ENCODE measurements at places on chromosomes 4 and X.
A peak's percentile ranks its signal among the peaks of the same experiment; 100 is the strongest.

DNA sequence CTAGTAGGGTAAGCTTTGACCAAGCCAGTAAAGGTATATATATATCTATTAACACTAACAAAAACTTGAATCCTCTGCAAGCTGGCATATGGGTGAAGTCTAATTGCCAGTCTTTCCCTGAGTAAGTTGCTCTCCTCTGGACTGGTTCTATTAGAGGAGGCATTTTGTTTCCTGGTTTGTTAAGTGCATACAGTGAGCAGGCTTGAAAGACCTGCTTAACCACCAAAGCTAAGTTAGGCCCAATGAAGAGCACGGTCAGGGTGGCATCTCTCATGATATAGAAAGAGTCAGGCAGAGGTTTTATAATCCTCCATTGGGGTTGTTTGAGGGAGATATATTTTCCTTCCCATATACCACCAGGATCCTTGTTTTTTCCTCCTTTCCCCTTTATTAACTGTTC lies 9.6 kb upstream of the AREG start:
- no peak for DNase-seq

DNA sequence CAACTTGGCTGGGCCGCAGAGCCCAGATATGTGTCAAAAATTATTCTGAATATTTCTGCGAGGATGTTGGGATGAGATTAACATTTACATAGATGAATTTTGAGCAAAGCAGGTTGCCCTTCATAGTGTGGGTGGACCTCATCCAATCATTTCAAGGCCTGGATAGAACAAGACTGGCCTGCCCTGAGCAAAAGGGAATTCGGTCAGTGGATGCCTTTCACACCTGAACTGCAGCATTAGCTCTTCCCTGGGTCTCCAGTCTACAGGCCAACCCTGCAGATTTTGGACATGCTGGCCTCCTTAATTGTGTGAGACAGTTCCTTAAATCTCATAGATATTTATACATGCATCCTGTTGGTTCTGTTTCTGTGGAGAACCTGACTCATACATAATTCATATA lies 32.4 kb upstream of the SLC10A4 start:
- no peak for DNase-seq

DNA sequence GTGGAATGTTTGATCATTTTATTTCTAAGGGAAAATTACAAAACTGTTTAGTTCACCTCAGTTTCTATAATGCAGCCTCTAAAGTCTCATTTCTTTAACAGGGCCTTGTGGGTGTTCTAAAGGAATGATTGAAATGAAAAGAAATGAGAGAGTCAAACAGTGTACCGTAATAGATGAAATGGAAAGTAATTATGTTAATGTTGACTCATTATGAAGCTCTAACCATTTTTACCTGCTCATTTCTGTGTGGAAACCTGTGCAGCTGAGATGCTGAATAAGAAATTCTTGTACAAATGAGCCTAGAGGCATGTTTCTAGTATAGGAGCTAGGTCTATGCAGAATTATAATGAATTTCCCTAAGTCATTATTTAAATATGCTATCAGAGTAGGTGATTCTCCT lies 45.2 kb upstream of the RPA4 start:
- DNase-seq, result no peak

DNA sequence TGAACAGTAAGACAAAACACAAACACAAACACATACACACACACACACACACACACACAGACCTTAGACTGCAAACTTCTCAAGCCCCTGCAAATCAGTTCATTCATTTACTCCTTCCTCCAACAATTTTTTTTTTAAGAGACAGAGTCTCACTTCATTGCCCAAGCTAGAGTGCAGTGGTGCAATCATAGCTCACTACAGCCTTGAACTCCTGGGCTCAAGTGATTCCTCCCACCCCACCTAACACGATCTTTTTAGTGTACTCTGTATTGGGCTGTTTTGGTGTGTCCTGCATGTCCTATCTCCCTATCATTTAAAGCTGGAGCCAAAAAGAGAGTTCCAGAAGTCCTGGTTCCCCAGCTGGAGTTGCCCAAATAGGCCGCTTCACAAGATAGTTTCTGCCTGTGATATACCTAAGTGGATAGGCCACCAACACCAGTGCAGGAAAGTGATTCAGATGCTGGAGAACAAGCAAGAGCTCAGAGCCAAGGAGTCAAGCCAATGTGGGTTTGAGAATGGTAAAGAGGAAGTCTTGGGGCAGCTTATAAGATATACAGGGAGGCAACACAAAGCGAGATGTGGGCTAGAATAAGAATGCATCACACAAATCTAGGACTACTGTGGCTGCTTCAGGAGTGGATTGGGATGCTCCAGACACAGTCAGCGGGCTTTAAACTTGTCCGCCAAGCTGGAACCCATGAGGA lies 85.4 kb upstream of the RAPGEF2 start:
- DNase-seq, result peak; percentile 26

GRCh38 chrX:47216393-47216925 lies 2.0 kb upstream of the CDK16 start:
- DNase-seq, result no peak

GRCh38 chrX:49129427-49129826 lies 5.9 kb upstream of the GPKOW start:
- peak; percentile 1 for DNase-seq

GRCh38 chrX:119757979-119758730 lies at the start of gene SOWAHD:
SOWAHD (plus strand) TSS chrX:119758588; CDS start chrX:119758668, 80 bp downstream.
- DNase-seq, result peak; percentile 41

- no peak for DNase-seq
Measured at GRCh38 chr4:85569730-85570299, 94.9 kb downstream of the ARHGAP24 start.

- no peak for DNase-seq
Measured at GRCh38 chrX:77087529-77088169, 359.5 kb upstream of the FGF16 start.

GRCh38 chrX:120672841-120673530 lies 43.1 kb upstream of the C1GALT1C1 start:
- DNase-seq, result no peak

GRCh38 chrX:100477467-100477866 lies 67.4 kb upstream of the PCDH19 start:
- no peak for DNase-seq

All from GF-D8 (cell line).